Large intestine (tissue), 12 donors: ENCODE measurements at places on chromosomes 13 and 19.
A peak's percentile ranks its signal among the peaks of the same experiment; 100 is the strongest.

DNA sequence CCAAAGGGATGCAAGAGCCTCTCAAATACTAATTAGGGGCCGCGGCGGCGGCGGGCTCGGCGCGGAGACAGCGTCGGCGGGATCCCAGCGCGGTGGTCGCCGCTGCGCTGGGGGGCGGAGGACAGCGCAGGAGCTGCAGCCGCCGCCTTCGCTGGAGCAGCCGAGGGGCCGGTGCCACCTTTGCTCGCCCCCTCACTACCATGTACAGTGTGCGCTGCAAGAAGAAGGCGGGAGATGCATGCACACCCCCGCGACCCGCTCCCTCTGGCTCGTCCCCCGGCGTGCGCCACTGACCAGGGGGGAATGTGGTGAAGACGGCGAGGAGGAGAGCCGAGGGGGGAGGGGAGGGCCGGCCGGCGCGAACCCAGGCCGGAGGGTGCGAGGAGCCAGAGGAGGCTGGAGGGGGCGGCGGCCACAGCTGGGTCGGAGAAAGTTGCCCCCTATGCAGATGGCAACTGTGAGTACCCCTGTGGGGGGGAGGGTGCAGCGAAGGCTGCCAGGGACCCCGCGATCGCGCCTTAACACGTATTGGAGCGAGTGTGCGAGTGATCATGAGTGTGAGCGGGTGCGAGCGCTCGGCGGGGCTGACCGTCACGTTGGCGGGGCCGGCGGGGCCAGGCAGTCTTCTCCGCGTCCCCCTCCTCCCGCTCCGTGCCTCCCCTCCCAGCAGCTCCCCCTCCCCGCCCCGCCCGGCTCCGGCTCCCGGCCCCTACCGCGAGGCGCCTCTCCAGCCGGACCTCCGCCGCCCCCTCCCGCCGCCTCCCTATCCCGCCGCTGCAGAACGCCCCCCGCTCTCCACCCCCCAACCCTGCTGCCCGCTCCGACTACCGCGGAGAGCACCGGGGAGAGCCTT, 808 bp downstream of the SLITRK5 start:
- DNase-seq: no peak

GRCh38 chr13:98460516-98460915, 116.4 kb downstream of the STK24 start:
- DNase-seq: no peak

DNA sequence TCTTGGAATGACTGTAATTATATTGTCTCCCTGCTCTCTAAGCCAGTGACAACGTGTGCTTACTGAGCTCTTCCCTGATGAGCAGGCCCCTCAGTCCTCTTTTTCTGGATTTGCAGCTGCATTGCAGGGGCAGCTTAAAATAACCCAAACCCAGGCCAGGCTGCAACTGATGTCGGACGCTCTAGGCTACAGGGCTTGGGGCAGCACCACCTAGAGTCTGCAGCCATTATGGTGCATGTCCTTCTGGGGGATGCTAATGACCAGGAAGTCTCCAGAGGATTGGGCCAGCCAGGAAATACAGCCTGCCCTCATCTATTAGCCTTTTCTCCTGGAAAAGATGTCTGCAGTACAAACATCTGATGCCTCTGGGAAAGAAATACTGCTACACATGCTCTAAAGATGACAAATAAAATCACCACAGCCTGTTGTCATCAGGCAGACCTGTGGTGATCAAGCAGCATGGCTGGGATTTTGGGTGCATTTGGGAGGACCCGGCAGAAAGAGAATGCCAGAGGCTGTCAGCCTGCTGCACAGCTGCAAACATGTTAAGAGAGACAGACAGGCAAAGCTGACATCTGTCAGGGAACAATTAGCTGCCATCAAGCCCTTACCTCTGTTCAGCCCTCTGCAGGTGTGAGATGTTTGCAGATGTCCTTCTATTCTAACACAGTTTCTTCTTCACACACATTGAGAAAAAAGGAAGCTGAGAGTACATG, 51.8 kb downstream of the CCDC70 start:
- no peak for DNase-seq

GRCh38 chr13:94710881-94711560, 1.3 kb downstream of the SOX21 start:
- peak; percentile 37 for DNase-seq

- no peak for DNase-seq
Observed at GRCh38 chr19:46197314-46198070, 32.0 kb upstream of the IGFL1 start.
